ENCODE measurements at places on chromosomes 7 and 10.

GRCh38 chr10:118045837-118046394 is 825 bp downstream of the RAB11FIP2 start:
- DNase-seq: peak; percentile 25

DNA sequence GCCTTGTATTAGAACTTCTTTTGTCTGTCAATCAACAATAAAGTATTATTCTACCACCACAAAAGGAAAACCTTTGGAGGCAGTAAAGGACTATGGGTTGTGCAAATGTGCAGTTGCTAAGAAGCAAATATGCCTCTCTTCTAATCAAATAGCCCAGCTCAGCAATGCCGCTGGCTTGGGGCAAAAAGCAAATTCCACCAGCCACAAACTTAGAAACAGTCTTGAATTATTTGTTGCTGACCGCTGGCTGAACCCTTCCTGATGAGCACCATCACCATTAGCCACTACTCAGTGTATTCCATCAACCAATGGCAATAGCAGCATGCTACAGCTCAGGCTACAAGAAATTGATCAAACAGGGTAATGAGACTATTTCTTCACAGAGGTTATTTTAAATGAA is 51.0 kb downstream of the SKAP2 start:
- no peak for DNase-seq

DNA sequence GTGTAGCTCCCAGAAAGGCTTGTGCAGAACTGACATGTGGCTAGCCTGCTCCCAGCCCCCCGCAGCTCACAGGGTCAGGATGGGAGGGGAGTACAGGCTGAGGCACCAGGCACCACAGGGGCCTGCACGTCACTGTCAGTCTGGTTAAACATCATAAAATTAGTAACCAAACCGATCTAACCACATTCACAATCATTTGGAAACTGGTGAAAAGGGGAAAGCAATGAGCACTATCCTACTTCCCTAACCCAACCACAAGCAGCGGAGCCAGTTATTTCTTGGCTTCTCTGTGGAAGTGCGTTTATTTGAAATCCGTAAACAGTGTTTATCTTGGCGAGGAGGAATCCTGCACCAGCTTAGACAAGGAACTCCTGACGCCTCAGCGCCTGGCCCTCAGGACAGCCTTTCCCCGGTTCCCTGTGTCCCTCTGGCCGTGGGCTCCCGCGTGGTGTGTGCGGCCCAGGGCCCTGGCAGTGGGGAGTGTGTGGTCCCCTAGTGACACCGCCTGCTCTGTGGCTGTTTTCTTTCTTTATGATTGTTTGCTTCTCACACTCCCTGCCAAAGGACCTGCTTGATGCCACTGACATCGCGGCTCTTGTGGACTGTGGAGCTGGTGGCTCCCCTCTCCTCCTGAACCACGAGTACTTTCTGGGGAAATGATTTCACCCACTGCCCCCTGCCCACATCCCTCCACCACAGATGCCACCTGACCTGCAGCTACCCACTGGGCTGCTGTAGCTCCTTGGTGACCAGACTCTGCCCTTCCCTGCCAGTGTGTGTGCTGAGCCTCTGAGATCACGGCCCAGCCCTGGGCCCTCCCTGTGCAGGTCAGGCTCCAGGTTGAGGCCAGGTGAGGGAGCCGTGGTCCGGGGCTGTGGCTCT is 38.0 kb downstream of the INPP5A start:
- DNase-seq: no peak

- DNase-seq: no peak
Measured at GRCh38 chr10:75916906-75917305, 485.5 kb downstream of the LRMDA start.

GRCh38 chr7:32868116-32868515 is 23.4 kb downstream of the KBTBD2 start:
- no peak for DNase-seq

DNA sequence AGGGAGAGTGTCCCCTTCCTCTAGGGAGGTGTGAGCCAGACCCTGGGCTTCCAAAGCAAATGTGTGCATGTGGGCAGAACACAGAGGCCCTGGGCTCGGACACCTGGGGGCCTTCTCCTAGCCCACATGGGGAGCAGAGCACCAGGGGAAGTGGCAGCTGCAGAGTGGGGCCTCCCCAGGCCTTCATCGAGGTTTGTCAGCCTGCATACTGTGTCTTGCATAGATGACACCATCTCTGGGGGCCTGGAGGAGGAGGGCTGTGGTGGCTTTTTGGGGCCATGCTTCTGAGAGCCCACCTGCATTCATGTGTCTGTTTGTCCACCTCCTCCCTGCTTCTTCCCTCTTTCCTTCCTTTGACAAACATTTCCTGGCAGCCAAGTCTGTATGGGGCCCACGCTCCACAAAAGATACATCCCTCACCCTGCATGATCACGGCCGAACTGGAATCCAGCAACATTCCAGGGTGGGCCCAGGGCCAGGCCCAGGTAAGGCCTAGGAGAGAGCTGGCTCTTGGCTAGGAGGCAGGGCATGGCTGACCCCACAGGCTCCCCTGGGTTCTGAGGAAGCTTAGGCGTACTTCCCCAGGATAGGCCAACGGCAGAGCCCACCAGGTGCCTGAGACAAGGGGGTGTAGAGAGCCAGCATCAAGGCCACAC is 79.2 kb downstream of the ZMIZ1 start:
- no peak for DNase-seq

DNA sequence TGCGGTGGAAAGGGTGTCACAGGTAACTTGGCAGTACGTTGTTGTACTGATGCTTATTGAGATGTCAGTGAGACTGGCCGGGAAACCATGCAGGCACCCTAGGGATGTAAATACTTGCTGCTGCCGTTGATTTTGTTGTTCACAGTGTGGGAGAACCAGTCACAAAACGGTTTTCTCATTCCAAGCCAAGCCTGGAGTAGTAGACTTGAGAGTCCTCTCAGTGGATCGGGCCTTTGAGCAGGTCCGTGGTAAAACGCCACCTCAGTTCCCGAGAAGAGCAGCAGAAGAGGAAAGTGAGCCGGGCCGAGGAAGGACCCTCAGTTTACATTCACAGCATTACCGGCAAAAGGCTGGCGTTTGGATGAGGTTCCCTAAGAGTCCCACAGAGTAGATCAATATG is 1.1 kb downstream of the JAKMIP3 start:
- no peak for DNase-seq

DNA sequence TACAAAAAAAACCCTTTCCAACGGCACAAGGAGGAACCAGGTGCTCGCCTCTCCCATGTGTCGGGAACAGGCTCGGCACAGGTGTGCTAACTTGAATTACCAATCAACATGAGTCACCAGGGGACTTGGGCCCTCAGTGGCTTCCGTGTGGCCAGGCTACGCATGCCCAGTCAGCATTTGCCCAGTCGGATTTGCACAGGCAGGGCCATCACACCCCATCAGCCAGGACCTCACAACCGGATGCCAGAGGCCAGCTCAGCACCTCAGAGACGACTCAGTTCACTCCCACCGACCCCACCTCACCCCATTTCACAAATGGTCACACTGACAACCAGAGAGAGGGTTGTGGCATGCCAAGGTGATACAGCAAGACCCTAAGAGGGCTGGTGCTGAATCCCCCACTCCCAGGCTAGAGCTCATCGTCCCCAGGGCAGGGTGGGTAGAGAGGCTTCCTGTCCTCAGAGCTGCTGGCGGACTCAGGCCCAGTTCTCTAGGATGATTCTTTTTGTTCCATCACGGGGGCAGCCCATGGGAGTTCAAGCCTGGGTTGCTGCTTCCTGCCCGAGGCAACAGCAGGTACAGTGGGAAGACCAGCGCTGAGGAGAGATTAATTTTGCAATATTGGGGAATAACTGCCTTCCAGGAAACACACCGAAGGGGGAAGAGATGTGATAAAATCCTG is 13.6 kb downstream of the ANXA11 start:
- DNase-seq: no peak

GRCh38 chr10:61662794-61663259 is at the start of gene CABCOCO1:
Gene CABCOCO1 (plus strand): TSS chr10:61662929. CDS start chr10:61662973, 44 bp downstream.
- DNase-seq: no peak

- no peak for DNase-seq
Measured at GRCh38 chr10:4687397-4687796, 138.6 kb upstream of the AKR1E2 start.

DNA sequence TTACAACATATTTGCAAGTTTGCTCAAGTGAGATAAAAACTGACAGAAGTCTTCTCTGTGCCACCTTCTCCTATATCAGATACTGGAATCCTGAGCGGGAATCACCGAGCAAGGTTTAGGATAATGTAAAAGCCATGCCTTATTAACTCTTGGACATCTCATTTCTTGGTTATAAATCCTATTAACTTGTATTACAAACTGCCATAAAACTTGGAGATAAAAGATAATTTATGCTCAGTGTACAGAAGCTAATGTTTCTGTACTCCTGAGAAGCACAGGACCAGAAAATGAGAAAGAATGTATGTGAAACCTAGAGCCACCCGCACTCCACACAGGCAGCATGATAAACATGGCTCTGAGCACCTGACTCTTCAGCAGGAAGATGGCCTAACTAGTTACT is 181.2 kb upstream of the NOBOX start:
- DNase-seq: no peak

- no peak for DNase-seq
Measured at GRCh38 chr7:17307558-17307957, 9.1 kb downstream of the AHR start.

DNA sequence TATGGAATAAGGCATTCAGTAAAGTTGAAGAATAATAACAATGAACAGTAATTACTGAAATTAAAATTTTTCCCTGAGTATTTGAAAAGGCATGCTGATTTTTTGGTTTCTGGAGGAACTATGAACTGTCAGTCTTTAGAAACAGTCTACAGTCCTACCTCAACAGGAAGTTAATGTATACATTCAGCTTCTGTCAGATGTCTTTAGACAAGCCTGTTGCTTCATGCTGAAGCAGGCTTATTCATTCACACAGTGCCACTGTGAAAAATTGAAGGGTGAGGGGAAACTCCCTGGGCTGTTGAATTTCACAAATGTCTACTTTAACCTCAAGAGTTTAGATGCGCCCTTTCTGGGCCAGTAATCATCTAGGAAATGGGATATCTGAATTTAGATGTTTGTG is 3.5 kb downstream of the NRF1 start:
- no peak for DNase-seq

DNA sequence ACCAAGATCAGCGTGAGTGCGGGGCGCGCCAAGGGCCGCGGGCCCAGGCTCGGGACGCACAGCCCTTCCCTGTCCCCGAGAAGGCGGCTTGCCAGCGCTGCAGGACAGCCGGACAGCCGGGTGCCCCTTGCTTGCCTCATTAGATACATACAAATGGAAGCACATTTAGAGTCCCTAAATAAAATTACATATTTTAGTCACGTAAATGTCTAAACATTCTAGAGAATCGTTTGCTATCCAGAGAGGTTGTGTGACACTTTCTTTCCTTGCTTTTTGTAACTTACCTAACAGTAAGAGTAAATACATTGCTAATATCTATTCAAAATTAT is 4.8 kb downstream of the VSTM2A start:
- no peak for DNase-seq

- DNase-seq: no peak
Measured at GRCh38 chr7:45567713-45568112, 6.5 kb upstream of the ADCY1 start.
